Activated CD4-positive, alpha-beta T cell treated with anti-CD3 and anti-CD28 coated beads, Interleukin-2, amount 50 U/mL, for 48 hours (primary cell): ENCODE measurements at places on chromosomes 6 and 20.

GRCh38 chr20:54237116-54237943 is 29.4 kb downstream of the PFDN4 start:
- DNase-seq: no peak

- DNase-seq: no peak
Measured at GRCh38 chr20:48684501-48685041, 143.2 kb downstream of the PREX1 start.

DNA sequence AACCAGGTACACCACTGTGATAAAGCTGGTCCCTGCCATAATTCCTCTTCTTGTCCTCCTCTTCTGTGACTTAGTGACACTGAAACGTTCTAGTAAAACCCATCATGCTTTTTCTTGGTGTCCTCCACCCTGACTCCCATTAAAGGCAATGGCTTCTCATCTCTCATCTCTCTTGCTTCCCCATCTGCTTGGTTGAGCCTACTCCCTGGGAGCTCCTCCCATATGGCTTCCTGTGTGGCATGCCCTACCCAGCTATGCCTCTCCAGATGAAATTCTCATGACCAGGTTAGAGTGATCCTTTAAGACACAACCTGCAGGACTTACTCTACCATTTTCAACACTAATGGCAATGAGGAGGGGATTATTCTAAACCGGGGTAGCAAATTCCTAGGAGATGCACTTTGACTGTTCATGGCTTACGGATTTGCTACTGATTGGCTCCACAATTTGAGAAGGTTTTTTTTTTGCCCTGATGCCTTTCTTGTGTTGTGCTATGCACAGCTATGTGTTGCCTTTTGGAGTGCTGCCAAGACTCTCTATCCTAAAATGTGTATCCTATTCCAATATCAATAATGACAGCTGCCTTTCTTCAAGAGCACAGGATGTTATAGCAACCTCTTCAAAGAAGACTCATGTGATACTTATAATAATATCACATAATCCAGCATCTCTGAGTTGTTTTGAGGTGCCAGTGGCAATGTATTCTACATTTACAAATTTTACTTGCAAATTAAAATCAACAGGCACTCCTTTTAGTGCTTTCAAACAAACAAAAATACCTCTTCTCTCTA is 6.1 kb downstream of the SIRPG start:
- DNase-seq: no peak

GRCh38 chr6:166415306-166415705 is 32.6 kb upstream of the MPC1 start:
- DNase-seq: peak; percentile 31

- no peak for DNase-seq
Measured at GRCh38 chr6:128029826-128030225, 129.0 kb upstream of the THEMIS start.

DNA sequence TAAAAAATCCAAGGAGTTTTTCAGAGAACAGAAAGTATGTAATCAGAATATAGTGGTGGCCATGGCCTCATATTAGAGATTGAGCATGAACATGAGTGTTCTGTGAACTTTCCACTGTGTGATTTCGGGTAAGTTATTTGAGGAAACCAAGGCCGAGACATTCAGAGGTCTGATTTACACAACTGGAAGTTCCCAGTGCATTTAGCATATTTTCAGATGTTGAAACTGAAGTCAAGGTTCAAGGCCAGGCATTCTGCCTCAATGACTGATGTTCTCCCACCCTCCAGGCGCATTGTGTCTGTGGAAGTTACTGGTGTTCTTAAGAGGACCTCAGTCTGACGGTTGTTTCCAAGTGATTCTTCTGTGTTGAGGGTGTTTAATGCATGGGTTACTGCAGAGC is 26.2 kb downstream of the RNF144B start:
- DNase-seq: no peak

GRCh38 chr6:120103618-120104017 is 754.1 kb upstream of the MAN1A1 start:
- no peak for DNase-seq

GRCh38 chr6:42766163-42766670 is 15.6 kb upstream of the BICRAL start:
- no peak for DNase-seq

- DNase-seq: no peak
Measured at GRCh38 chr6:4671587-4672115, 104.6 kb upstream of the CDYL start.

DNA sequence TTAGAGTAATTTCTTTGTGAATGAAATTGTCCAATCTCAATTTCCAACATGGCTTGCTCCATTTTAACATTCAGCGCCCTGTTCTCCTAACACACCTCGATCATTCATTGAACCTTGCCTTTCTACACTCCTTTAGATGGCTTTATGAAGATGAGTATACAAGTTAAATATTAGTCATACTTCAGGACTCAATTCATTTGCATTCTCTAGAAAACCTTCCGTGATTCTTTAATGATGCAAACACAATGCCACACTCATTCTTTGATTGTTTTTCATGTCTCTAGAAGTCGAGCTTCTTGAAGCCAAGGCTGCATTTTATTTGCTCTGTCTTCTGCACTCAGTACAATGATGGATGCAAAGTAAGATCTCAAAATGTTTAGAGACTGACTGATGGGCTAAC is 641.2 kb downstream of the DOK5 start:
- no peak for DNase-seq

GRCh38 chr6:2264932-2265331 is 19.5 kb upstream of the GMDS start:
- no peak for DNase-seq

GRCh38 chr6:168361766-168362165 is 42.2 kb upstream of the DACT2 start:
- DNase-seq: no peak

DNA sequence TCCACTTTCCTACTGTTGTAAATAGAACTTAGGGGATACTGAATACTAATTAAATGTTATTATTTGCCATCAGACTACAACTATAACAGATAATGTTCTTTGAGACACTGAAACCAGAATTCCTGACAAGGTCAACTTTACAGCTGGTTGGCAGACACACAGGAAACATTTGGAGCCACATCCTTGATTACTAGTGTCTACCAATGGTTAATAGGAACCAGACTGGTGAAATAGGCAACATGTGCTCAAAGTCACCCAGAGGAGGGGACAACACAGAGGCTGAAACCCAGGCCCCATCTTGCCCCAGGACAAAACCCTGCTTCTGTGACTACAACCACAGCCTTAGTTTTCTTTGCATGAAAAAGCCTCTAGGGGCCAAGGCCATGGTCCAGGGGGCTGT is 47.8 kb upstream of the NT5E start:
- no peak for DNase-seq

GRCh38 chr20:58892932-58893224 is 40.4 kb downstream of the GNAS start:
- DNase-seq: no peak

GRCh38 chr6:88403486-88403885 is 237.3 kb upstream of the CNR1 start:
- no peak for DNase-seq

DNA sequence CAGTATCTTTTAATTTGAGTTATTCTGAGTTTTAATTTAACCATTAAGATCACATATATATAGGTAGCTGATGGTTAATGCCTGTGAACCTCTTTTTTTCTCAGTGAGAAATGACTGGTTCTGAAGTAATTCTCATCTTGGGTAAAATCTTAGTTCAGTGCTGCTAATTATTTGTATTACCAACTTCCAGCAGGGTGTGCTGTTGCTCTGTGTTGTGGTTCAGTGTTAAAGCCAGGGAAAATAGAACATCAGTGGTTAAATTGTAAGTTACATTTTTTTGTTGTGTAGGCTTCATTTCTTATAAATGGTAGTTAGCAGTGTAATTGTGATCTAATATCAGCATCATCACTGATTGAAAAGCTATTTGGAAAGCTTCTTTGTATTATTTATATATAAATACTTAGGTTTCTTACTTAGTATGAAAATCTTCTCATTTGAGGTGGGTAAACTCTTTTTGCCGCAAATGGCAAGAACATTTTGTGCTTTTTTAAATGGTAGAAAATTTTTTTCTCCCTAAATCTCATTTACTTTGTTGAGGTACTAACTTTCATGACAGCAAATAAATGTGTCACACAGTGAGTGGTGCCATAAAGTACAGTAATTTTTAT is 43.7 kb downstream of the CDC5L start:
- peak; percentile 24 for DNase-seq

DNA sequence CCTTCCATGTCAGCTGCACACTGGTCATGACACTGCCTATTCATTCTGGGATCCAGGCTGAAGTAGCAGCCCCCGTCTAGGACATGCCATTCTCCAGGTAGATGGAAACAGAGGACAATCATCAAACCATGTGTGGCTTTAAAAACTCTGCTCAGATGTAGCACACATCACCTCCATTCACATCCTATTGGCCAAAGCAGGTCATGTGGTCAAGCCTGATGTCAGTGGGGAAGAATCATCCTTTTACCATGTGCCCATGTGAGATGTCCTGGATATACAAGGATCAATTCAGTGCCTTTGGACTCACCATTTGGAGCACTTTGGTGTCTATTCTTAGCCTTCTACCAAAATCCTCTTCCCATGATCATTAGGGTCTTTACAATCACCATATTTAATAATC is 99.5 kb downstream of the CDC5L start:
- DNase-seq: no peak

- no peak for DNase-seq
Measured at GRCh38 chr6:15658181-15658744, 4.6 kb downstream of the DTNBP1 start.

GRCh38 chr20:25035921-25036320 is 22.0 kb downstream of the ACSS1 start:
- no peak for DNase-seq

GRCh38 chr6:104862456-104862855 is 2.7 kb upstream of the HACE1 start:
- no peak for DNase-seq

GRCh38 chr20:32509639-32510066 is 75.5 kb downstream of the NOL4L start:
- peak; percentile 71 for DNase-seq

DNA sequence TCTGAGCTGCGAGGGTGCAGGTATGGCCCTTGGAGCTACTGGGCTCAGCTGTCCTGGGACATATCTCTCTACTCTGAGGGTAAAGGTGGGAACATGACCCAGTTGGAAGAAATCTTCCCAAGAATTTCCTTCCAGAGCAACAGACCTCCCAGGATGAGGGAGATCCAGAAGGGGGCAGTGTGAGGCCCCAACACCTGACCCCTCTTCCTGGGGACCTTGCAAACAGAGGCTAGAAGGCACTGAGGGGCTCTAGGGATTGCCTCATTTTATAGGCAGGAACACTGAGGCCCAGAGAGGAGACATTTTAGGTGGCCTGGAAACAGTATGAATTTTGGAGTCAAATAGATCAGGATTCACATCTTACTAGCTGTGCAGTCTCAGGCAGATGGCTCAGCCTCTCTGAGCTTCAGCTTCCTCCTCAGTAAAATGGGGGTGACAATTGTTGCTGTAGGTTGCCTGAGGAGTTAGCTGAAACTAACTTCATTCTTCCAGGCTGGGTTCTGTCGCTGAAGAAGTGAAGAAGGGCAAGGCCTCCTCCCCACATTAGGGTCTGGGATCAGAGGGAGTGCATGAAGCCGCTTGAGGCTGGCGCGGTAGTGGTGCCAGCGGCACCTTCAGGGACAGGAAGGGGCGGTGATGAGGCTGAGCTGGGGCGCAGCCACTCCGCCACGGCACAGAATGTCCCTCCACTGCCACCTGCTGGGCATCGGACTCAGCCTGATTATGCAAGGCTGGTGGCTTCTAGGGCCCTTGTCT is 11.4 kb downstream of the KCNK17 start:
- DNase-seq: peak; percentile 95

GRCh38 chr6:142155091-142155490 is 8.0 kb downstream of the VTA1 start:
- DNase-seq: no peak

GRCh38 chr20:63448031-63448430 is 24.4 kb downstream of the KCNQ2 start:
- DNase-seq: no peak

- no peak for DNase-seq
Measured at GRCh38 chr6:71385111-71385822, 96.7 kb downstream of the OGFRL1 start.

DNA sequence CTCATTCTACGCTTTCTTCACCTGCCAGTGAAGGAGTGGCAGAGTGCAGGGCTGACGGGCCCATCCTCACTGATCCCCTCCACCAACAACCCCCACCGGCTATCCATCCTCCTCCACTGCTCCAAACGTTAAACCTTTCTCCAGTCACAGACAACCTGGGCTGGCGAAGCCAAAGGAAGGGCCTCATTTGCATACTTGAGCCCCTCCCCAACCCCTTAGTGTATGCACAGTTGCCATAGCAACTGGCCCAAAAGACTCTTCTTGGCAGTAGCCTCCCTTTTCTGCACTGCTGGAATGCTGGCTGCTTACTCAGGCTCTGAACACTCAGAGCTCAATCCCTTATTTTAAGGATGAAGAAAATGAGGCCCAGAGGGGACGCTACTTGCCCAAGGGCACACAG is 130.3 kb downstream of the GRM4 start:
- DNase-seq: no peak

GRCh38 chr6:169806701-169807100 is 55.3 kb downstream of the ERMARD start:
- no peak for DNase-seq

GRCh38 chr20:44594730-44595129 is 12.4 kb downstream of the PKIG start:
- no peak for DNase-seq

- DNase-seq: no peak
Measured at GRCh38 chr20:62885896-62886708, 24.5 kb upstream of the TCFL5 start.

DNA sequence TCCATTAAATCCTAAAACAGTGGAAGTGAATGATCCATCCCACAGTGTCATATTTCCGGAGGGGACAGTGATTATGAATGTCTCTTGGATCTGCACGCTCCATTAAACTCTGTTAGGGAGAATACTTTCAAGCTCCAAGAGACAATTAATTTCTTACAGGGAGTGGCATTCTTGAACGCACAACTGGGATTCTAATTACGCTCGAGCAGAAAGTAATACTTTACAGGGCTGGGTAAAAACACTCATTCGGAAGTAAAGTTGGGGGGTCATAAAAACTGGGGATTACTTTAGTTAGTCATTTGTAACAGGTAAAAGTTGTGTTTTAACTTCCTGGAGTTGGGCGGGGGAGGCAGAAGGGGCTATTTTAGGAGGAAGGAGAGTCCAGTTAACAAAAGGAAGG is 151.8 kb downstream of the ZFP64 start:
- DNase-seq: no peak

DNA sequence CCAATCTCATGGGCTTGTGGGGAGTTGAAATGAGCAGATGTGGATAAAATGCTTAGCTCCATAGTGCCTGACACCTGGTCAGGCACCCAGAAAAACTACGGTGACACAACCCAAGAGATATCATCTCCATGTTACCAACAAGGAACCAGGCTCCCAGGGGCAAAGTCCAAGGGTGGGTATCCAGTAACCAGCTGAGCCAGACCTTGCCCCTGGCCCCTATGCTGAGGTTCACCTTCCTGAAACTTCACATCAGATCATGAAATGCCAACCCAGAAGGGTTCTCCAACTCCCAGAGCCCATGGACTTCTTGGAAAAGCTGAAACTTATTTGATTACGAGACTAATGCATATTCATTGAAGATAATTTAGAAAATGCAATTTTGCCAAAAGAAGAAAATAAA is 141.8 kb upstream of the KCNG1 start:
- DNase-seq: no peak
